Stimulated activated CD8-positive, alpha-beta memory T cell treated with anti-CD3 and anti-CD28 coated beads, Interleukin-7, amount 100 ng/mL, for 1 hour (primary cell): ENCODE measurements at places on chromosomes 11 and 22.

- no peak for DNase-seq
Observed at GRCh38 chr11:44421090-44421675, 111.2 kb upstream of the ALX4 start.

DNA sequence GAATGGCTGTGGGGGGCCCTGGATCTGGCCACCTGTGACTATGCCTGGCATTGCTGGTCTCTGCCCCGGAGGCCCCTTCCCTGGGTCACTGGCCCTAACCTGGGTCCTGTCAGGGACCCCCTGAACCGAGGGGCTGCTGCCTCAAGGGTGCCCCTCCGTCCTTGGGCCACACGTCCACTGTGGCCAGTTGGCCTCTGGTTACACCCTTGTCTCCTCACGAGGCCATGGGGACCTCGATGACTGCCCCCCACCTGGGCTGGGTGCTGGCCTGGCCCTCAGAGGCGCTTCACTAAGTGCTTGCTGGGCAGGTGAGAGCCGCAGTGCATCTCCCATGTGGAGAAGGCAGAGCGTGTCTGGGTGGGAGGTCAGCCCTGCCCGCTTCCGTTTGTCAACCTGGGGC, 27.3 kb upstream of the FGF19 start:
- DNase-seq = no peak

DNA sequence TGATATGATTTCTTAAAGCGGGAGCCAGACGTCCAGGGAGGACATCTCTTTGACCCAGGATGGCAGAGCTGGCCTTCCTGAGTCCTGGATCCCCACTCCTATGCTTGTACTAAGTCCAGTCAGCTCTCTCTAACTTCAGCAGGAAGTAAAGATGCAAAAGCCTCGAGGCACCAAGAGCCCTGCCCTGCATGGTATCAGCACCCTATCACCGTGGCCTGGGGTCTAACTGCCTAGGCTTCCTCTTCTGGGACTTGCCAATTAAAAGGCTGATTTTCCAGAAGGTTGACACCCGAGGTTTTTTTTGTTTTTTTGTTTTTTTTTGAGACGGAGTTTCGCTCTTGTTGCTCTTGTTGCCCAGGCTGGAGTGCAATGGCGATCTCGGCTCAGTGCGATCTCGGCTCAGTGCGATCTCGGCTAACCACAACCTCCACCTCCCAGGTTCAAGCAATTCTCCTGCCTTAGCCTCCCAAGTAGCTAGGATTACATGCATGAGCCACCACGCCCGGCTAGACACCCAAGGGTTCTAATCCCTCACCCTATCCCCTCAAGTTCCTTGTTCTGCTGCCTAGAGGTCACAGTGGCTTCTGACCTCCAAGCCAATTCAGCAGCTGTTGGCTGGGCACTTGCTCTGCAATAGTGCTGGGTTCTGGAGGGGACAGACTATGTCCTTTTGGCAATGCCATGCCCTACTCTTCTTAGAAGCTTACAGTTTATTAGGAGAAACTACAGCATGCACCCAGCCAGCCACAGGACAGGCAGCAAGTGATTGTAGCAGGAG, 50.6 kb upstream of the FTH1 start:
- no peak for DNase-seq

- DNase-seq = no peak
Observed at GRCh38 chr11:2738551-2739431, 39.0 kb upstream of the KCNQ1OT1 start.

DNA sequence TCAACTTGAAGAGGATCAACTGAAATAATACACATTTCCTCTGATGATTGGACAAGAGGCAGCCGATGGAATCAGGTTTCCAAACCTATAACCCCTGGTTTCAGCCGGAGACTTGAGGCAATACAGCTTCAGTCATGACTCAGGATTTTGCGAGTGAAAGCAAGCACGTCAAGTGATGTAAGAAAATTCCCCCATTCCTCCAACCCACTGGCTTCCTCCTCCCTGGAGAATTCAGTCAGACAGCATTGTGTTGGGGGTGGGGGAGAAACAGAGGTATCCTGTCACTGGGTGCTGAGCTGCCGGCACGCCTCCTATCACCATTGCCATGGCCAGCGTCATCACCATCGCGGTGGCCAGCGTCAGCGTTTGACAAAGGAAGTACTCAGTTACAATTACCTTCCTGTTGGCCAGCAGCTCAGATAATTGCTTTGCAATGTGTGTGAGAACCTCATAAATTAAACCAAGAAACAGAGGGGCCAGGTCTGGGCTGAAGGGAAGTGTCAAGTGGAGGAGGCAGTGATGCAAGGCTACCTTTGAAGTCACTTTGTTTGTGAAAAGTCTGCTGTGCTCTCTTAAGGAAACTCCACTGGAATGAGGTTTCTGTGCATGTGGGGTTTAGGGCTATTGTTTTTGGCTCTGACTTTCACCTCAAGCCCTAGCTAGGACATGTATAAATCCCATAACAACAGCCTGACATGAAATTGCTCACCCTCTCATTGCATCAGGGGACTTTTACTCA, 50.2 kb downstream of the LIF start:
- DNase-seq = peak; percentile 26

GRCh38 chr11:61488651-61489291, 19.8 kb upstream of the LRRC10B start:
- no peak for DNase-seq

GRCh38 chr22:36702842-36703215, 723 bp downstream of the CACNG2 start:
- no peak for DNase-seq

GRCh38 chr11:14331476-14332136, 27.4 kb downstream of the RRAS2 start:
- DNase-seq = no peak

- no peak for DNase-seq
Observed at GRCh38 chr11:59197991-59198390, 14.7 kb downstream of the MPEG1 start.

DNA sequence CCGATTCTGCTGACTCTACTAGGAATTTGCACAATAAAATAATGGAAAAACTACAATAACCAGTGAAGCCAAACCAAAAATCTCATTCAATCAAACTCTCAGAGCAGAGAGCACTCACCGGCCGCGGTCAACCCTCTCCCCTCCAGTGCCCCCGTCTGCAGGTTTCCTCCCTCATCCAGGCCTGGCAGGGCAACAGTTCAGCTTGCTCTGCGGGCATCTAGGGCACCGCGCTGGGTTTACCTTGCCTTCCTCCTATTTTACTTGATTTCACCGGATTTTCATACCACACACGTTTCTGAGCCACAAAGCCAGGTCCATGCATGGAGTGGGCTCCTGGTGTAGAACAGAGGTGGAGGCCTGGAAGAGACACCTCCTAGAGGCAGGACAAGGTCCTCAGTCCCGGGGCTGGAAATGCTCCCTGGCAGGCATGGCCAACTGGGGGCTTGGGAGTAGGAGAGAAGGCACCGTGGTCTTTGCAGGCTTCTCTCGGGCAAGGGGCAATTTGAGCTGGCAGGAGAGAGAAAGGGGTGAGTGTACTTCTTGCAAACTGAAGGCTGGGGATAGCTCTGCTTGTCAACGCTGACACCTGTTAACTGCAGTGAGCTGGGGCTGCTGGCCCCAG, 938.4 kb downstream of the BRD1 start:
- no peak for DNase-seq

- DNase-seq = no peak
Observed at GRCh38 chr22:19291218-19291579, 320 bp downstream of the CLTCL1 start.

DNA sequence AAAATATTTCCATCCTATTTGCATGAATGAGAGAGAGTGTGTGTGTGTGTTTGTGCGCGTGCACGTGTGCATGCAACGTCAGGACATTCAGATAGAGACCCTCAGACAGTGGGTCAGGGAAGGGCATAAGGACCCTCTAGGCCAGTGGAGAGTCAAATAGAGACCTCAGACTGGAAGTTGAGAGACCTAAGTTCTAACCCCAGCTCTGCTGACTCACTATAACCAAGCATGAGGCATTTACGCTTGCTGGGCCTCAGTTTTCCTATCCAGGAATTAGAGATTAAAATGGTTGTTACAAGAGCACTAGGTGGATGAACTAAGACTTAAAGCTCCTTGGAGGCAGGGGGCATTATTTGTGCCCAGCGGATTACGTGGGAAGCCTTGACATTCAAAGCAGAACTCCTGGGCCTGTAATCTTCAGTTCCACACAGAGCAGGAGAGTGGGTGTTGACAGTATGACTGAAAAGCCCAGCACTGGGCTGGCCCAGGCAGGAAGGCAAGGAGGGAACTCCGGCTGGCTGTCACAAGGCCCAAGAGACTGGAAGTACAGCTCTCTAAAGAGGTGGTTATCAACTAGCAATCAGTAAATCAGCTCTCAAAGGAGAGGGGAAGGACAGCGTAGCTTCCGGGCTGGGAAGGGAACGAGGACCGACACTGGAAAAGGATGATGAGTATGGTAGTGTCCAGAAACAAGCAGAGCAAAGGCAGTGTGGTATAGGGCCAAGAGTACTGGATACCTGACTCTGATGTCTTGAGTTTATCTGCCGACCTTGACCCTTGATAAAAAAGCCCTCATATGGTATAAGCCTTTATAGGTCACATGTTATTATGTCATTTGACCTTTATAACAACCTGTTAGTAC, 9.2 kb downstream of the RHOG start:
- DNase-seq = no peak

DNA sequence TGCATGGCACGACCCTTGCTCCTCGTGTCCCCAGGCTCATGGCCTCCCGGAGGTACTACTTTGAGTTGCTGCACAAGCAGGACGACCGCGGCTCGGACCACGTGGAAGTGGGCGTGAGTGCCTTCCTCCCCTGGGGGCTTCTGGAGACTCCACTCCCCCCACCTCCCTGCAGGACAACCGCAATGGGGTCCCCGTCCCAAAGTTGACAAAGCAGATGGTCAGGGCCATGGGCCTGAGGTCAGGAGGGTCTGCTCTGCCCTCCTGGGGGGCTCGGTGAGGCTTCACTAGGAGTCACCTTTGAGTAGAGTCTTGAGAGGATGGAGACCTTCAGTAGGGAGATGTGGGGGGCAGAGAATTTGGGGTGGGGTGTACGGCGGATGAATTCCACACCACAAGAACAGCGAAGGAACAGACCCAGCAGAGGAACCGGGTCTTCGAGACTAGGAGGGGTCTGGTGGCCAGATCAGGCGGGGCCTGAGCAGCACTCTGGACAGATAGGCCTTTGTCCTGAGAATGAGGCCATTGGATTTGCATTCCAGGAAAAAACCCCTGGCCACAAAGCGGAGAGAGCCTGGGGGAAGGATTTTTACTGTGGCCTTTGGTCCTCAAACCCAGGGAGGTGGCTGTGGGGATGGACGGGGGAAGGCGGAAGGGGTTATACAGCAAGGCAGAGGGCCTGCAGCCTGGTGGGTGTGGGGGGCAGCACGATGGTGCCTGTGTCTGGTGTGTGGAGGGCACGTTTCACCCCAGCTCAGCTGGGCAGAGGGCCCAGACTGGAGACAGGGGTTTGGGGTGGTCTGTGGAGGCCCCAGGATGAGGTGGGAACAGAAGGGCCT, 4.6 kb downstream of the B4GALNT4 start:
- DNase-seq = no peak

DNA sequence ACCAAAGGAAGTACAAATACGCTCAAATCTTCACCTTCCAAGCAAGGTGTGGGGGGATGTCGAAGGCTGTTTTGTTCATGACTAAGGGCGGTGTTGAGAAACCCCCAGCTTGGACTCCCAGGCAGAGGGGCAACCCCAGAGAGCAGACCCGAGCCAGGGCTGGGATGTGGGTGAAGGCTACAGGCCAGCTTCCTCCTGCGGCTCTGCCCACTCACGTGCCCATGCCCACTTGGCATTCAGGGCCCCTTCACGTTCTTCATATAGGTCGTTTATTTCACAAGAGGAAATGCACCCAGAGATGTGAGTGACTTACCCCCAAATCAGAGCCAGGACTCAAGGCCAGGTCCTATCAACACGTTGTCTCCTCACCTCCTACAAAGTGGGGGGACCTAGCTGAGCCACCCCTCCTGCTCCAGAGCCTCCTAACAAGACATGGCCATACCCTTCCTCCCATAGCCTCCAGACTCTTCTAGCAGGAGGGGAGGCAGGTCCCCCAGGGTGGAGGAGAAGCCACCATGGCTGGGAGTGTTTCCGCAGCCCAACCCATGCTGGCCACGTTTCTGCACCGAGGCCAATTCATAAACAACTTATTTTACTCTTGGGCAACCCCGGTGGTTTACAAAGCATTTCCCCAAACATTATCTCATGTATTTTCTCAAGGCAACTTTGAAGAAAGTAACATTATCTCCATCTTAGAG, 22.0 kb downstream of the TMEM184B start:
- no peak for DNase-seq

GRCh38 chr11:110966131-110966530, 253.9 kb upstream of the ARHGAP20 start:
- DNase-seq = no peak

DNA sequence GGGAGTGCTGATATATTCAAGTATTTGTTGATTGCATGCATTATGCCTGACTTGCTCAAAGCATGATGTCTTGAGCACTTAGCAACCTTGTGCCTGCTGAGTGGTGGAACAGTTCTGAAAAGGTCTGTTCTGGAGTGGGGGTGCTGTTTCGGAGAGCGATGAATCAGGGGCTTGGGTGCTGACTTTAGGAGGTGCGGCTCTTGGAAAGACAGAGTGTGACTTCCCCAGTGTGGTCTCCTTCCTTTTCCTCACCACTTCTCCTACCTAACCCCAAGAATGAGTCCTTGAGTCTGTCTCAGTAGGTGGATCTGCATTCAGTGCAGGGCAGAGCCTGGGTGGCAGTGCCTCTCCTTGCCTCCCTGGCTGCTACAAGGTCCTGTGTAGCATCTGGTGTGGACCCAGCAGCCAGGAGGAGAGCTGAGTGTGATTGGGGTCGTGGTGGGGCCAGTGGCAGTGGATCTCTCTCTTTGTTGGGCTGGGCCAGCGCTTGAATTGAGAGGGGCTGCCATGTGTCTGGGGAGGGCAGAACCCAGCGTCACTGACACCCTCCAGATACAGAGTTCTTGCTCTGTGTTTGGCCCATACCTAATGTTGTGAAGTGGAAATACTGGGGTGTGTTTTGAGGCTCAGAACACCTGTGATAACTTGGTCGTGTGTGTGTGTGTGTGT, 35.9 kb downstream of the ST3GAL4 start:
- no peak for DNase-seq

DNA sequence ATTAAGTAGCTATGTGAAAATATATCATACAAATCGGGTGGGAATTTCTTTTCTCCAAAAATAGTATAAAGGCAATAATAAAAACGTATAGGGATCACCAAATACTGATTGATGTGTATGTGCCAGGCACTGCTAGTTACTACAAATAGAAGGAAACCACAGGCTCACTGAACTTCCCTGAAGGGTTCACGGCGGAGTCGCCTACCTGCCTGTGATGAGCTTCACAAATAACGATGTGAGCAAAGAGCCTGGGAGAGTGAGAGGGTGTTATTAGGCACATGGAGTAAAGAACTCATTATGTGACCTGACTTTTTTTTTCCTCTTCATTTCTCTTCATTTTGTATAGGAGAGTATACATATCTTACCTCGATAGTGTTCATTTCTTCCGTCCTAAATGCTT, 36.0 kb upstream of the L3MBTL2 start:
- no peak for DNase-seq

DNA sequence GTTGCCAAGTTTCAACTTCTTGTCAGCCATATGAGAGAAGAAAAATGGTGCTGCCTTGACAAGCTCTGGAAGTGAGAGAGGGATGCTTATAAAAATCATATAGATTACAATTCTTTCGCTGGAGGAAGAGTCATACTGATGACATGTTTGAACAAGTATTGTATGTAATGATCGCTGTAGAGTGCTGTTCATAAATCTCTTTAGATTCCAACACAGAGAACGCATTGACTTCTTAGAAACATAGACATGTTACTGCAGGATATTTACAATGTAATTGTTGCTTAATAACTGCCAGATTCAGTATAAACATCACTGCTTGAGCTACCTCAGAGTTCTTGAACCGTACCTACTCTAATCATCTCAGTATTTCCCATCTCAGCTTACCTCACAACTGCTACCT, 571.6 kb downstream of the LUZP2 start:
- DNase-seq = no peak
